ENCODE measurements at places on chromosomes 3 and 15.

- DNase-seq: no peak
These were observed 275.6 kb downstream of the ZNF621 start for GRCh38 chr3:40800343-40800742.

DNA sequence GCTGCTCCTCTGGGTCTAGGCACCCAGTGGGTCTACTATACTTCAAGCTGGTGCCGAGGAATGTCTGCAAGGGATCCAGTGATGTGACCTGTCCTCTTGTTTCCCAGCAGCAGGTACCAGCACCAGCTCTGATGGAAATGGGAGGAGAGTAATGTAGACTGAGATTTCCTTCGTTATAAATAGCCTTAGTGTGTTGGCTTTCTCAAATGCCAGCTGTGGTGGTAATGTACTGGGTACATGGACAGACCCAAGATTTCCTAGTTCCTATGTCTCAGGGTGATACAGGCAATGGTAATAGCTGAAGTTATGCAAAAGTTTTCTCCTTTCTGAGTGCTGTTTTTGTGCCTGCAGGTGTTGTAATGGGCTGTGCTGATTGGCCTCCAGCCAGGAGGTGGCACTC lies 33.0 kb upstream of the ABI3BP start:
- DNase-seq: no peak

GRCh38 chr3:128698211-128699047 lies 27.6 kb upstream of the RAB7A start:
- no peak for DNase-seq

DNA sequence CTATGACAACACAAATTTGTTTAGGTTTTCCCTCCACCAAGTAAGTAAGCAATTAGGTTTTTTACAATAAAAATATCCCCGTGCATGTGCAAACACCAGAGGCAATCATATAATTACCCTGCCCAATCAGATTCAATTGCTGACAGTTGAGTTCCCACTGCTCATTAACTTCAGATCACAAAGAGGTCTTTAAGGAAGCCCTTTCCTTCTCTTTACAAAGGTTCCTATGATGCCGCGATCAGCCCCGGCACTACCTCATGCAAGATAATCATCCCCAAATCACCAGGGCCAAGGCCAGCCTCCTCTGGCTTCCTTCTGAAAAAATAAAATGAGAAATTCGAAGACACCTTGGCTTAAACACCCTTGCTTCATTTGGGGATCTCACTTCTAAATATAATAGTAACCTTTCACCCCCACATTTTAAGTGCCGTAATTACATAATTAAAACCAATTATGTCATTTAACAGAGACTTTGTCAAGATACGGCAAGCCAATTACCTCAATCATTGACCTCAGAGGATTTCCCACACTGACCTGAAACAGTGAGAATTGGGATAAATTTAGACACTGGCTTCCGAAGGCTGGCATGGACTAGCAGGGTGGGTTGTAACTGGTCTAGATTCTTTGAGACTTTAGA lies 121.3 kb upstream of the WNT5A start:
- DNase-seq: no peak

DNA sequence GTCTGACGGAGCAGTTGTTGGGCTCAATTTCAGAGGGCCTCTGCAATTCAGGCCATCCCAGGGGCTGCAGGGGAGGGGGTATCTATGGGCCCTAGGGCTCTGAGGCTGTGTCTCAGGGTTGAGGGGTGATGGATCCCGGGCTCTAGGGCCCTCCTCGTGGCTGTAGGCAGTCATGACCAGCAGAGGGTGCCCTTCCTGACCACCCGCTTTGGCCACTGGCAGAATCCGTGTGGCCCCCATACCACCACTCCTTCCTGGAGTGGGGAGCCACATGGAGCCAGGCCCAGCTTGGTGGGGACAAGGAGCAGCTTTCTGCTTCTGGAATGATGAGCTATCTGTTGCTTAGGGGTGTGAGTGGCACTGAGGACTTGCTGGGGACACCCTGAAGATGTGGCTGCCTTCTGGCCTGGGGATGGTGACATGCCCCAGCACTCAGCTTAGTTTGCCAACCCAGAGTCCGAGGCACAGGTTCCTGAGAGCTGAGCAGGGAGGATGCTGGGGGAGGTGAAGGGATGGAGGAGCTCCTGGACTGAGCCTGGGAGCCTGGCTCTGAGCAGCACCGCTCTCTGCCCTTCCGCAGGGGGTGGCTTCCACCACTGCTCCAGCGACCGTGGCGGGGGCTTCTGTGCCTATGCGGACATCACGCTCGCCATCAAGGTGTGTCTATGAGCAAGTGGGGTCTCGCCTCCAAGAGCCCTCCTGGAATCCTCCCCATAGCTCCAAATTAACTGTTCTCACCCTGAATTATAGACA lies 20.2 kb downstream of the HDAC11 start:
- no peak for DNase-seq

DNA sequence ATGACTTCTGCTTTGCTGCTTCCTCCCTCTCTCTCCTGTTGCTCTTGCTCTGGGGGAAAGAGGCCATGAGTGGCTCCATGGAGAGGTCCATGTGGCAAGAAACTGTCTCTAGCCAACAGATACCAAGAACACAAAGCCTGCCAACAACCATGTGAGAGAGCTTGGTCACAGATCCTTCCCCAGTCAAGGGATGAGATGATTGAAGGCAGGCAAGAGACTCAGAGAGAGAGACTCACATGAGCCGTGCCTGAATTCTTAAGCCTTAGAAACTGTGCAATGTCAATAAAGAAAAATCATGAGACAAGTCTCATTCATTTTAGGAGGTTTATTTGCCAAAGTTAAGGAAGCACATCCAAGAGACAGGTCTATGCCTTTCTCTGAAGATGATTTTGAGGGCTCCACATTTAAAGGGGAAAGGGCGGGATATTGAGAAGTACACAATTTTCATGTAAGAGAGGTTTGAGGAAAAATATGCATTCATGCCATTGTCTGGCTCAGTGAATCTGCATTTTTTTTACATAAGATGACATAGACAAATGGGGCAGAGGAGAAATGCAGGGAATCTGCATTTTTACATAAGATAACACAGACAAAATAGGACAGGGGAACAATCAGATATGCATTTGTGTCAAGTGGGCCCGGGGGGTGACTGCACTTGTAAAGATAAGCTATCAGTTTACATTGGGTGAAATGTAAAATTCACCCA lies 59.5 kb upstream of the SUCLG2 start:
- no peak for DNase-seq

Measured in activated CD8-positive, alpha-beta memory T cell treated with anti-CD3 and anti-CD28 coated beads for 1 hour (primary cell).